ENCODE measurements at places on chromosomes 7 and 10. TPM values are rescaled to one million over a fixed set of nuclear protein-coding genes. Genes with fewer than 3 reads are reported as not detected.

- DNase-seq: no peak
- H3K36me3 ChIP-seq: no peaks in the 10 kb centered on the region
Measured at GRCh38 chr7:108860615-108861014, 290.9 kb downstream of the DNAJB9 start.

DNA sequence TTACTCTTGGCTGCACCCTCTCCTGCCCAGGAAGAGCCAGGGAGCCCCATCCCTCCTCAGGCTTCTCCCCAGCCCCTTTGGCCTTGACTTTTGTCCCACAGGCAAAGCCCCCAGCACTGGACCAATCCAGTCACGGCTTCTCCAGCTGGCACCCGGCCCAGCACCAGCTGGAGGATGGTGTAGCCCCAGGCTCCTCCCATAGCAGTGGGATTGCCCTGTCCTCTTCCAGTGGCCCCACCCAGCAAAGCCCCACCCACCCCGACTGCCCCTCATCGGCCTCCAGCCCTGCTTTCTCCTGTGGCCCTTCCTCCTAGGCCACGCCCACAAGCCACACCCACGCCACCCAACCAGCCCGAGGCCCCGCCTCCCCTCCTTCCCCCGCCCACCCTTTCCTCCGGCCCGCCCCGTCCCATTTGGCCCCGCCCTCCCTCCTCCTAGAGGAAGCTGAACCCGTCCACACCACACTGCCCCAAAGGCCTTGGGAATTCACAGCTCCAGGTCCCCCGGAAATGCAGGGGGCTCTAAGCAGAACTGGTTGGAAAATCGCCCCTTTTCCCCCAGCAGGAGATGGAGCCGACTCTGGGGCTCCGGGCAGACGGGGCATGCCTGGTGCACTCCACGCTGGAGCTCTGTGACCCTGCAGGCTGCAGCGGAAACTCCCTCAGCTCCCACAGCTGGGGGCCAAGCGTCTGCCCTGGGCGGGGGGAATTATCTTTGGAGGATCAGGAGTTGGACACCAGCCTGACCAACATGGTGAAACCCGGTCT, 25.2 kb downstream of the GET4 start:
- DNase-seq: peak; percentile 95
- H3K27me3 ChIP-seq: no peaks in the 10 kb centered on the region
- peaks cover 9% of the 10 kb centered on the region for H3K4me1 ChIP-seq
- H3K27ac ChIP-seq: peak overlapping the region; percentile 82
- peaks cover 3% of the 10 kb centered on the region for H3K36me3 ChIP-seq

DNA sequence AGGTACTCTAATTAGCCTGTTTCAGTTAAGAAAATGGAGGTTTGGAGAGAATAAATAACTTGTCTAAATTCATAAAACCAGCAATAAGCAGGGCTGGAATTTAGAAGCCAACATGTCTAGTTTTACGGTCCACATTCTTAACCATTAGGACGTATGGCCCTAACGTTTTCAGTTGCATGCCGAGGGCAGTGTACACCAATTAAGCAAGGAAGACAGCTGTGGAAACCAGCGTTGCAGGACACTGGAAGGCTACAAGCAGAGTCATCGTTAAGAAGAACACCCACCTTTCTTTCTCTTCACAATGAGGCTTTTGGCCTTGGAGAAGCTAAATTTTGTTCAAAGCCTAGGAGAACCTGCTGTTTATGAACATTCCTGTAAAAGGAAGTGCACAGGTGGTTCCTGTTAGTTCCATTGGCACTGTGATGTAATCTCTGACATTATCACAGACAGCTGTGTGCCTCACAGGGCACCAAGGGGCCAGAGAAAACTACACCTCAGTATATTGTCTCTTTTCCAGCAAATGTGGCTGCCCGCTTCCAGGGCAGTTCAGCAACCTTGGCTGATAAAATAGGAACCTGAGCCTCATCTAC, 21.0 kb downstream of the MPP7 start:
- no peaks in the 10 kb centered on the region for H3K36me3 ChIP-seq
- DNase-seq: no peak
- H3K4me1 ChIP-seq: no peaks in the 10 kb centered on the region
- H3K4me3 ChIP-seq: no peak overlapping the region
- H3K27ac ChIP-seq: no peak overlapping the region

DNA sequence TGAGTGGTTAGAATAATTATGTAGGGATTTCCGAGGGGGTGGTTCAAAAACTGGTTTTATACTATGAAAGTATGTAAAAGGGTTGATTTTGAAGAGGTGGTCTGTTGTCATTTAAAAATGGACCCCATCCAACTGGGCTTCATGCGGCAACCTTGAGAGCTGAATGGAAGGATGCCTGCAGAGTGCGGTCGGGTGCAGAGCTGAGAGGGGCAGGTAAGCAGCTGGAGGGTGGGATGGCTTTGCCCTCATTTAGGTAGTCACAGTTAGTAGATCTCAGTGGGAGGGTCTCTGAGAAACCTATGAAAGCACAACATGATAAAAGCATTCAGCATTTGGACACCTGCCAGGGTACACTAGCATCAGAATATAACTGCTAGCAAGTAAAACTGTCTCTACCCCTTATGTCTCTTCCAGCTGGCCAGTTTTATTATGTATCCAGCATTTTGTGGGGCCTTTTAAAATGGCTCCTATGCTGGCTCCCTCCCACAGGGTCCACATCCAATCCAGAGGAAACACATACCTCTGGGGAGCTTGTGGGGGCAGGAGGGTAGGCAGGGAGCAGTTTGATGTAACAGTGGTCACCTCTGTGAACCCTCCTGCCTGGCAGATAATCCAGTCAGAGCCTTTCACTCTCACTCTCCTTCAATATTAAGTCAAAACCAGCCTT, 75.9 kb upstream of the MAGI2 start:
- H3K4me3 ChIP-seq: no peak overlapping the region
- no peak for DNase-seq
- no peaks in the 10 kb centered on the region for H3K4me1 ChIP-seq
- no peaks in the 10 kb centered on the region for H3K27me3 ChIP-seq
- no peak overlapping the region for H3K27ac ChIP-seq

GRCh38 chr7:45269192-45269591, 111.6 kb downstream of the RAMP3 start:
- H3K4me3 ChIP-seq: no peak overlapping the region
- H3K4me1 ChIP-seq: no peaks in the 10 kb centered on the region
- DNase-seq: no peak
- no peak overlapping the region for H3K27ac ChIP-seq
- H3K27me3 ChIP-seq: peaks cover 11% of the 10 kb centered on the region

GRCh38 chr7:116173051-116174028, 37.0 kb upstream of the TES start:
- no peaks in the 10 kb centered on the region for H3K27me3 ChIP-seq
- no peak overlapping the region for H3K27ac ChIP-seq
- no peak for DNase-seq
- peaks cover 7% of the 10 kb centered on the region for H3K4me1 ChIP-seq
- H3K36me3 ChIP-seq: no peaks in the 10 kb centered on the region

DNA sequence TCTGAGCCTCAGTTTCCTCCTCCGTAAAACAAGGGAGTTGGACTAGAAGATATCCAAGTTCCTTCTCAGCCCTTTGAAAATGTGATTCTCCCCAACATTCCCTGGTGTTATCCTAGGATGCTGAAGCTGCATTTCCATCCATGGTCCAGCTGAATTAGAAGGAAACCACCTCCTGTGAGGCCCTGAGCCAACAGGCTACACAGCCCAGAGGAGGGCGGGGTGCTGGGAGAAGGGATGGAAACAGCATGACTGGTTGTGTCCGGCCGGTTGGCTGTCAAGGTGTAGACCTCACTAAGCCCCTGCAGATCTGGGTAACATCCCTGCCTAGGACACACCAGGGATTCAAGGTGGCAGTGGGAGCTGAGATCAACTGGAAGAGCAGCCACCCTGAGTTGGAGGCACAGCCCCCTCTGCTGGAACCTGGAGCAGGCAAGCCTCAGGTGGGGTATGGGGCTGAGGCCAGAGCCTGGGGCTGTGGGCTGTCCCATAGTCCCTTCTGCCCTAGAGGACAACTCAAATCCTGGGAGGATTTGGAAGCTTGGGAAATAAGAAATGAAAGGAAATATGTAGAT, 72.0 kb downstream of the PAX2 start:
- H3K27me3 ChIP-seq: peaks cover 96% of the 10 kb centered on the region

- peaks cover 80% of the 10 kb centered on the region for H3K36me3 ChIP-seq
- no peak overlapping the region for H3K4me3 ChIP-seq
- no peak overlapping the region for H3K27ac ChIP-seq
- H3K27me3 ChIP-seq: no peaks in the 10 kb centered on the region
Measured at GRCh38 chr10:73763343-73763742, 18.5 kb upstream of the CHCHD1 start.

DNA sequence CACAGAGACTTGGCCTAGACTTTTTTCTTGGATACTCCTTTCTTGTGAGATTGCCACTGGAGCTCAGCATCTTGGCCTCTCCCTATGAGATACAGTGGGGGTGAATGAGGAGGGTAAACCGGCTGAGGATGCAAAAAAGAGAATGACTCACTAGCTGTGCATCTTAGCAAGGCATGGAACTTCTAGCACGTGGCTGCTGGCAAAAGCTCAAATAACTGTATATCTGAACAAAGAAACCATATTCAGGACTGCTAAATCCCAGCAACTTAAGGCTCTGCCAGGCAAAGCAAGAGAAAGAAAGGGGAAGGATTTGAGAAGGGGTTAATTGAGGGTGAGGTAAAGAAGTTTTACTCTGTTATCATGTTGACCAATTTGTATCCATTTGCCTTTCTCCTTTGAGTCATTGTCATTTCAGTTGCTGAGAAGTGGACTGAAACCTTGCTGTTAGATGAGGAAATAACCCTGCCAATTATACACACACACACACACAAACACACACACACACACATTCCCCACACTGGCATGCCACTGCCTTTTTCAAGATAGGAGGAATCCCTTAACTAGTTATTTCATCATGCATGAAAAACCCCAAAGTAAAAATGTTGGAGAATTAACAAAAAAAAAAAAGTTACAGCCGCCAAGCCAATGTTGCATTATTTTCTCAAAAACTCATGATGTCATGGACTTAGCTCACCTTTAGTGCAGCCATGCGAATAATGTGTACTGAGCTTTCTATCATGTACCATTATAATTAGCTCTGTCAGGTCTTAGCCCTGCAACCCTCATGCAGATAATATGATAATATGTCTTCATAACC, 997.3 kb downstream of the LRMDA start:
- DNase-seq: no peak
- H3K4me3 ChIP-seq: no peak overlapping the region
- H3K36me3 ChIP-seq: no peaks in the 10 kb centered on the region
- H3K27ac ChIP-seq: peak overlapping the region; percentile 83

DNA sequence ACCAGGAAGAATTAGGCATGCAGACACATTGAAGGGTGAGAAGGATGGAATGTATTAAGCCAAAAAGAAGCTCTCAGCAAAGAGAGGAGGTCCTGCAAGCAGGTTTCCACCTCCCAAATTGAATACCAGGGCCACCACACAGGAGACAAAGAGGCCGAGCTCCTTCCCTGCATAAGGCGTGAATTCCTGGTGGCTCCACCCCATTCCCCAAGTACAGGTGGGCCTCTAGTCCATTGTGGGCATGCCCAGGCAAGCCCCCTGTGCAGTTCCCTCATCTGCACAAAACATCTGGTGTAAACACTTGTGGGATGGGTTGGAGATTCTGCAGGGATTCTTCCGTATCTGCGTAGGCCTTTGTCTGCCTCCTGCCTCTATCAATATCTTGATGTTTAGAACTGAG, 817.5 kb downstream of the NRG3 start:
- no peaks in the 10 kb centered on the region for H3K4me1 ChIP-seq
- no peak for DNase-seq
- no peaks in the 10 kb centered on the region for H3K36me3 ChIP-seq
- H3K4me3 ChIP-seq: no peak overlapping the region
- H3K27ac ChIP-seq: no peak overlapping the region

DNA sequence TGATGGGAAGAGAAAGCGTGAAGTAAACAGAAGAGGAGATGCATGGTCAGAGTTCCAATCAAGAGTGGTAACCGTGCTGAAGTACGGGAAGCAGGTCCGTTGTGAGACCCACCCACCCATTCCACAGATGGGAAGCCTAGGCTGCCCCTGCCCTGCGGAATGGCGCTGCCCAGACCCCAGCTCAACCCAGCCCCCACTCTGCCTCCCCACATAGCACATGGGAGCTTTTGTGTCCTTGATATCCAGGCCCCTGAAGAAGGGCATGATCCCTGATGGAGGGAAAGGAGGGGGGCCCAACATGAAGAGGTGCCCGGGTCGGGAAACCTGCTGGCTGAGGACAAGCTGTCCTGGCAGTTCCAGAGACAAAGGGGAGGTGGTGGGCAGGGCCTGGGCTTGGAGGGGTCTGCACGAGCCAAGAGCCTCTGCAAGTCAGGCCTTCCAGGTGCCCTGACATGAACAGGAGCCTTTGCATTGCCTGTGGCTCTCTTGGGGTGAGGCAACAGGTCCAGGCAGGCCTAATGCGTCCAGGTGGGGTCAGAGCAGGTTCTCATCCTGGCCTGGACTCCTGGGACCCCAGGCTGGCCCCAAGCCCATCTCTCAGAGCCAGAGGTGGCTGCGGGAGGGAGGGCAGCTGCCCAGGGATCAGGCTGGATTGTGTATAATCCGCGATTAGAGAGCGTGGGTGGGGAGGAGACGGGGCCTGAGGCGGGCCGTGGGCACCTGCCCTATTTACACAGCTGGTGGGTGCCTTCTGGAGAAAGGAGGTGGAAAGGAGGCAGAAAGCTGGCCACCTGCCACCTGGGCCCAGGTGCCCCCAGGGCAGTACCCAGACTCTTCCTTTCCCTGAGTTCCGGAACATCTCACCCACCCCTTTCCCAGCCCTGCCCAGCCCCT, 23.5 kb downstream of the YKT6 start:
- no peaks in the 10 kb centered on the region for H3K4me1 ChIP-seq
- no peak overlapping the region for H3K27ac ChIP-seq
- peaks cover 22% of the 10 kb centered on the region for H3K27me3 ChIP-seq
- no peaks in the 10 kb centered on the region for H3K36me3 ChIP-seq

DNA sequence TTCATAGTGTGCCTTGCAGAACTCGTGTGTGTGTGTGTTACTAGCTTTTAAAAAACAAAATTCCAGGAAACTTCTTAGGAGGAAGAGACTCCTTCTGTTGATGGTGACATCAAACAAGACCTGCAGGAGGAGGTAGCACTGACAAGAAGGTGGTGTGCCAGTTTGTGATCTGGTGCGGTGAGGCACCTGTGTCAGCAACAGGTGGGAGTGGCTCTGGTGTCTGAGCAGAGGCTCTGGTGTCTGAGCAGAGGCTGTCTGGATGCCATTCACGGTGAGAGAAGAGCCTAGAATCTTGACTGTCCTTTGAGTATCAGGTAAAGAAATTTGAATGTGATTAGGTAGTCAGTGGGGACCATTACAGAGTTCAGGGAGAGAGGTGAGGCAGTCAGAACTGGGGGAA, 122.8 kb downstream of the INPP5A start:
- no peak overlapping the region for H3K27ac ChIP-seq
- H3K4me1 ChIP-seq: no peaks in the 10 kb centered on the region
- DNase-seq: no peak
- no peaks in the 10 kb centered on the region for H3K36me3 ChIP-seq

DNA sequence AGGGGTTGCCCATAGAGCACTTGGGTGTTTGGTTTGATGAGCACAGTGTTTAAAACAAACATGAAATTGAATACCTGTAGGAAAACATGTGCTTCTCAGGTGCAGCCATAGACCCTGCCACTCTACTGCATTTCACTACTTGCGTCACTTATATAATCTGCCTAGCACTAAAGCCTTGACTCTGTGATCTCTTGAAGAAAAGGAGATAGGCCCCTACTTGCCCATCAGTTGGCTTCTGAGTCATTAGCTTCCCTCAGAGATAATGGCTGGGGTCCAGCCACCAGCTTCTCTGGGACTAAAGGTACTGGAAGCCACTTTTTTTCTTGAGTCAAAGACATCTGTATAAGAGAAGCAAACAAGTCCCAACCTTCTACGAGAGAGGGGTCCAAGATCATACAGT, 45.9 kb upstream of the BTRC start:
- peaks cover 75% of the 10 kb centered on the region for H3K27me3 ChIP-seq
- no peak overlapping the region for H3K4me3 ChIP-seq
- no peak for DNase-seq
- H3K36me3 ChIP-seq: no peaks in the 10 kb centered on the region
- no peaks in the 10 kb centered on the region for H3K4me1 ChIP-seq

CCDC3 gene
- 1.6 TPM for total RNA-seq

ADARB2 gene
- 2.0 TPM for total RNA-seq

STEAP2 gene
- 9.2 TPM for total RNA-seq

AKR1E2 gene
- total RNA-seq: 6.4 TPM
